ENCODE measurements at places on chromosomes 5 and 9. TPM values are rescaled to one million over a fixed set of nuclear protein-coding genes. Genes with fewer than 3 reads are reported as not detected.

Gene F12
- total RNA-seq, result 0.23 TPM

Gene FCN1
- 1.4 TPM for total RNA-seq

Gene RLN2
- total RNA-seq, result not detected

Gene HAVCR2
- 4.9 TPM for total RNA-seq

Gene DMRT3
- total RNA-seq, result not detected

Gene IFNK
- total RNA-seq, result not detected

Gene LCN2
- total RNA-seq, result not detected

Gene CCL21
- total RNA-seq, result 3.8 TPM

GRCh38 chr5:140145818-140146522 lies 20.2 kb downstream of the IGIP start:
- DNase-seq, result peak; percentile 93

DNA sequence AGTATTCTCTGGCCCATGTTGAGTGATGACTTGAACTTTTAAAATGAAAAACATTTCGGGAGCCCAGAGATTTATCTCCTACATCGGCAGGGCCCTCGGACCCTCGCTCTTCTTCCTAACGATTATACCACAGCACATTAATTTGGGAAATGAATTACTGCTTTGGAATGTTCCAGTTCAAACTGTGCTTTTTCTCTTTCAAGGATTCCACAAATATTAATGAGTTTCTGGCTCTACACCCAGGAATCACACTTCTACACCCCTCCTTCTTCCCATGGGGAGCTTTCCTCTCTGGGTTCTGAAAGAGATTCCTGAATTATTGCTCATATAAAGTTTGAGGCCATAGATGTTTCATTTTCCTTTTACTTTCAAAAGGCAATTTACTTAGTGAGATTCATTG lies 41.2 kb downstream of the NSG2 start:
- DNase-seq, result no peak

GRCh38 chr9:69647804-69648203 lies 24.4 kb downstream of the APBA1 start:
- DNase-seq, result no peak

- no peak for DNase-seq
These were observed 110.4 kb upstream of the IFNK start for GRCh38 chr9:27413511-27414219.

GRCh38 chr5:135013947-135014570 lies 20.0 kb downstream of the PITX1 start:
- no peak for DNase-seq

GRCh38 chr5:157025093-157025698 lies 33.7 kb downstream of the HAVCR1 start:
- DNase-seq, result no peak

GRCh38 chr5:6397536-6398269 lies 19.4 kb upstream of the MED10 start:
- DNase-seq, result no peak

- DNase-seq, result no peak
These were observed 527 bp upstream of the SREK1 start for GRCh38 chr5:66143473-66144073.

GRCh38 chr9:110092792-110093191 lies 115.2 kb downstream of the C9orf152 start:
- no peak for DNase-seq

DNA sequence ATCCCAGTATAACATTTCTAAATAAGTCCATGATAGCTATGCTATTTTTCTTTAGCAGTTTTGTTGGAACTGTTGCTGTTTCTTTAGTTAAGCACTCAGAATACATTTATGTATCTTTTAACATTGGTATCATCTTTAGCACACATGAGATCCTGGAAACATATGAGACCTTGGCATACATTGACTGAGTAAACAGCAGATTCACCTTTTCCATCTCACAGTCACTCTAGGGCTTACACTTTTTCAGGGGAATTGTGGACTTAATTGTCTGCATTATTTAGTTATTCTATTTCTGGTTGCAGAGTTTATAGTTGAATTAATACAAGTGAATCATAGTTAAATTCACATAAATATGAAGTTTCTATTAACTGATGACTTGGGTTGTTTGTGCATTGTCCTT lies 70.1 kb downstream of the COMMD10 start:
- no peak for DNase-seq

GRCh38 chr5:138449501-138450239 lies 10.8 kb downstream of the REEP2 start:
- peak; percentile 91 for DNase-seq

GRCh38 chr9:34403554-34404380 lies 27.1 kb upstream of the MYORG start:
- DNase-seq, result peak; percentile 56

DNA sequence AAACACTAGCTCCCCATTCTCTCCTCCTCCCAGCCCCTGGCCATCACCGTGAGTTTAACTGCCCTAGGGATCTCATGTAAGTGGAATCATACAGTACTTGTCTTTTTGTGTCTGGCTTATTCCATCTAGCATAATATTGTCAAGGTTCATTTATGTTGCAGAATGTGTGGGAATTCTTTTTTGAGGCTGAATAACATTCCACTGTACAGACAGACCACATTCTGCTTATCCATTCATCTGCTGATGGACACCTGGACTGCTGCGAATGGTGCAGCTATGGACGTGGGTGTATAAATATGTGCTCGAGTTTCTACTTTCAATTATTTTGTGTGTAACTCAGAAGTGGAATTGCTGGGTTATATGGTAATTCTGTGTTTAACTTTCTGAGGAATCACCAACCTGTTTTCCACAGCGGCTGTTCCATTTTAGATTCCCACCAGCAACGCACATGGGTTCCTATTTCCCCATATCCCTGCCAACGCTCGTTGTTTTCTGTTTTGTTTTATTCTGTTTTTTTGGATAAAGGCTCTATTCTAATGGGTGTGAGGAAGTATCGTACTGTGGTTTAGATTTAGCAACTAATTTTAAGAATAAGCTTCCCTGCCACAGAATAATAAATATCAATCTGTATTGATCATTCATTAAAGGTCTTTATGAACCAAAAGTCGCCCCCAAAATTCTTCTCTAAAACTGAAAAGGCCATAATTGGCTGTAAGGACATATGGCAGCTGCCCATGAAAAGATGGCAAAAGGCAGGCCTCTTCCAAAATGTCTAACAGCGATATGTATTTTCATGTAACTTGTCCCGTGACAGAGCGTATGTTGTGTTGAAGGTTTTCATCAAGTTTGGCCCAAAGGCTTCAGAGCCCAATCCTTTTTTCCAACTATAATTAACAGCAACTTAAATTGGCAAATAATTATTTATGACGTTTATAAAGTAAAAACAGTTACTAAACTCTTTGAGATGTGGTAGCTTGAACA lies 70.3 kb downstream of the DAP start:
- DNase-seq, result no peak

DNA sequence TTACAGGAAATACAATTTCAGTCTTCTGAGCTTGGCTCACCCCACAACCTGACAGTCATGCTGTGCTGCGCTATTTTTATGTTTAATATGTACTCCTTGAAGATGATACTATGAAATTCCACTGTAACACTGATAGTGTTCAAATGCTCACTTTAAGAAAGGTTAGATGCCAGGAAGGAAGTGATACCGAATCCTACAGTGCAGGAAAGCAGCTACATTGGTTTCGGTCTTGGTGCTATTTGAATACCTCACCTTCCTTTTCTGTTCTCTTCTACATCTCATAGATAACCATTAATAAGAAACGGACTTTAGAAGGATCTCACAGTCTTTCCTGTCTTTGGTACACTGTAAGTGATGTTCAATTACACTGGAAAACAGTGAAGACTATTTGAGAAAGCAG lies 117.6 kb downstream of the SEMA5A start:
- no peak for DNase-seq

GRCh38 chr5:82405618-82406204 lies 127.6 kb upstream of the RPS23 start:
- no peak for DNase-seq

Measured in right cardiac atrium (tissue), 5 donors.